Spleen (tissue), 13 donors: ENCODE measurements at places on chromosomes 13 and 19. TPM values are rescaled to one million over a fixed set of nuclear protein-coding genes. Genes with fewer than 3 reads are reported as not detected.
A peak's percentile ranks its signal among the peaks of the same experiment; 100 is the strongest.

- no peak for DNase-seq
- no peak overlapping the region for H3K4me3 ChIP-seq
- H3K4me1 ChIP-seq: no peaks in the 10 kb centered on the region
- H3K36me3 ChIP-seq: no peaks in the 10 kb centered on the region
These were observed 314.4 kb downstream of the PCDH9 start for GRCh38 chr13:66915596-66916185.

DNA sequence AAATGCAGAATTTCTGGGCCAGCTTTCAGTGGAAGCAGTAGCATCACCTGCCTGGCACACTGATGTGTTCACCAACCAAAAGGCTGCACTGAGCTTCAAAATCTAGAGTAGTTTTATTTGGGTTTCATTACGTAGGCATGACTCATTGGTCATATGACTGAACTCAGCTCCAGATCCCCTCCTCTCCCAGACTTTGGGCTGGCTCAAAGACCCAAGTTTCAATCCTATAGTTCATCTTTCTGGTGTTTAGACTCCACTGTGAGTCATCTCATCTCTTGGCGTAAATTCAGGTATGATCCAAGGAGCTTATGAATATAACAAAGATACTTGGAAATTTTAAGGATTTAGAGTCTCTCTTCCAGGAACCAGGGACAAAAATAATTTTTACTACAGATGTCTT lies 17.7 kb downstream of the ZMYM5 start:
- no peak overlapping the region for H3K27ac ChIP-seq
- DNase-seq: no peak
- H3K4me3 ChIP-seq: no peak overlapping the region

GRCh38 chr19:17719730-17720400 lies 585 bp downstream of the MAP1S start:
- peaks cover 61% of the 10 kb centered on the region for H3K4me1 ChIP-seq
- peak overlapping the region; percentile 88 for H3K27ac ChIP-seq
- H3K27me3 ChIP-seq: no peaks in the 10 kb centered on the region
- H3K36me3 ChIP-seq: no peaks in the 10 kb centered on the region
- DNase-seq: peak; percentile 85
- H3K4me3 ChIP-seq: peak overlapping the region; percentile 76

DNA sequence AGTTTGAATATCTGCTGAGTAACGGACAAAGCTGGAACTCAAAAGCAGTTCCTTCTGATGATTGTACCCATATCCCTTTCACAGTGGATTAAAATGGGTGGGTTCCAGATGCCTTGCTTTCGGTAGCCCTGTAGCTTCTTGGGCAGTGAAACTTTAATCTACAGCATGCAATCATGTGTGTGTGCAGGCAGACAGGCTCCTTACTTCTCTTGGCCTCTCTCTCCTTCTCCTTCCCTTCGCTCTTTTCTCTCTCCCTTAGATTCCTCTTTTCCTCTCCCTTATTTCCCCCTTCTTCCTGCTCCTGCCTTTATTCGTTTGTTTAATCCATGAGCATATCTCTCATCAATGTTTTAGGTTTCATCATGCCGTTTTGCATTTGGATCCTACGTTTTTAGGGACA lies 8.1 kb downstream of the DGKH start:
- no peaks in the 10 kb centered on the region for H3K4me1 ChIP-seq
- no peaks in the 10 kb centered on the region for H3K27me3 ChIP-seq
- no peak for DNase-seq
- no peak overlapping the region for H3K4me3 ChIP-seq
- H3K36me3 ChIP-seq: peaks cover 9% of the 10 kb centered on the region

- no peak overlapping the region for H3K4me3 ChIP-seq
- no peaks in the 10 kb centered on the region for H3K27me3 ChIP-seq
- H3K27ac ChIP-seq: no peak overlapping the region
- H3K4me1 ChIP-seq: no peaks in the 10 kb centered on the region
- DNase-seq: no peak
These were observed 32.7 kb upstream of the MICU2 start for GRCh38 chr13:21636656-21637055.

DNA sequence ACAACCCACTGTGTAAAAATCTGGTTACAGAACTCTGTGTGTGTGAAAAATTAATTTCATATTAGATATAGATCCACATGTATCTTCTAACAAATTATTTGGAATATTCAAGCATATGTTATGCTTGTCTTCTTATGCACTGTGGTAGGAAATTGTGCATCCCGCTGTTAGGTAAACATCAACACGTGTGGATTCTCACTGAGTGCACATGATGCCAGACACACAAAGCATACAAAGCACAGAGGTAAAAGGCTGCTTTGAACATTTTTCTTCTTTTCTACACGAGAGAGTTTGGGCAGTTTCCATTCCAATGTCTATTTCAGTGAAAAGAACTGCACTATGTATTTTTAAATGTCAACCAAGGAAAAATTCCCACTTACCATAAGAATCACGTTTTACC lies 354.9 kb downstream of the PCDH9 start:
- H3K27ac ChIP-seq: no peak overlapping the region
- DNase-seq: no peak
- no peaks in the 10 kb centered on the region for H3K36me3 ChIP-seq
- no peak overlapping the region for H3K4me3 ChIP-seq

SCAMP4 gene
- polyA plus RNA-seq: 13.0 TPM
